ENCODE measurements at places on chromosomes 5 and 9.
A peak's percentile ranks its signal among the peaks of the same experiment; 100 is the strongest.

- DNase-seq, result peak; percentile 93
Measured at GRCh38 chr5:140261403-140262171, 41.3 kb downstream of the PFDN1 start.

GRCh38 chr5:150758203-150758530 is 650 bp downstream of the DCTN4 start:
- DNase-seq, result no peak

GRCh38 chr5:124193371-124193789 is 553.1 kb downstream of the ZNF608 start:
- DNase-seq, result peak; percentile 72

DNA sequence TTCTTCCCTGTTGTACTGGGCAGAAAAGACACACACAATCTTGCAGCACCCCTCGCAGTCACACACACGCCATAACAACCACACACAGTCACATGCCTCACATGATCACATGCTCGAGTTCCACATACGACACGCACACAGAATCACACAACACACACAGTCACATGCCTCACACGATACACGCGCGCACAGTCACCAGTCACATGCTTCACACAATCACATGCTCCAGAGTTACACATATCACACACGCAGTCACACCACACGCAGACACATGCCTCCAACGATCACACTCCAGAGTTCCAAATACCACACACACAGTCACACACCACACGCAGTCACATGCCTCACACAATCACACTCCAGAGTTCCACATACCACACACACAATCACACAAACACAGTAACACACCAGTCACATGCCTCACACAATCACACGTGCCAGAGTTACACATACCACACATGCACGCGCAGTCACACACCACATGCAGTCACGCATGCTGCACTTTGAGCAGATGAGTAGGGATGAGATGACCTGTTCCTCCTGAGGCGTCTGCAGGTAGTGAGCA is 49.0 kb upstream of the LRRC14B start:
- no peak for DNase-seq

GRCh38 chr5:180605554-180606214 is 14.4 kb upstream of the SCGB3A1 start:
- peak; percentile 93 for DNase-seq

GRCh38 chr9:118326326-118326725 is 622.1 kb downstream of the TLR4 start:
- DNase-seq, result no peak
